ENCODE measurements at places on chromosomes 13 and 19. TPM values are rescaled to one million over a fixed set of nuclear protein-coding genes. Genes with fewer than 3 reads are reported as not detected.

RASL11A gene
- total RNA-seq, result 2.2 TPM

ZNF222 gene
- 7.8 TPM for total RNA-seq

SCN1B gene
- total RNA-seq, result 12.2 TPM

LILRB1 gene
- total RNA-seq, result under 0.01 TPM

ERCC2 gene
- total RNA-seq, result 10.5 TPM
